ENCODE measurements at places on chromosomes 1 and 21.

DNA sequence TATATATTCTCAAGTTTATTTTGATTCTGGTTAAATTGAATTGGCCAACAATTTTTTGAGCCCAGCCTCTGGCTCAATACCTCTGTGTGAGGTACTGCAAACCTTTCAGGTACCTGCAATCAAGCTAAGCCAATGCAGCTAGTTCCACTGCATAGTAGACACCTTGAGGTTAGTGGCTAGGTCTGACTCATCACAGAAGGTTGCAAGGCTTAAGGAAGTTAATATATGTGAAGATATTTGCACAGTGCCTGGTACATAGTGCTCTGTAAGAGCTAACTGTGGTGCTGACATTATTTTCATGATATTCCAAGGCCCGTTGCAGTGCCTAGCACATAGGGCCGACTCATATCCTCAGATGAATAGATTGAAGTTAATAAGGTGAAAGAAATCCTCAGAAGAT is 330.5 kb upstream of the KAZN start:
- no peak for DNase-seq

GRCh38 chr1:9443913-9444445 is 95.3 kb upstream of the SLC25A33 start:
- DNase-seq, result no peak

DNA sequence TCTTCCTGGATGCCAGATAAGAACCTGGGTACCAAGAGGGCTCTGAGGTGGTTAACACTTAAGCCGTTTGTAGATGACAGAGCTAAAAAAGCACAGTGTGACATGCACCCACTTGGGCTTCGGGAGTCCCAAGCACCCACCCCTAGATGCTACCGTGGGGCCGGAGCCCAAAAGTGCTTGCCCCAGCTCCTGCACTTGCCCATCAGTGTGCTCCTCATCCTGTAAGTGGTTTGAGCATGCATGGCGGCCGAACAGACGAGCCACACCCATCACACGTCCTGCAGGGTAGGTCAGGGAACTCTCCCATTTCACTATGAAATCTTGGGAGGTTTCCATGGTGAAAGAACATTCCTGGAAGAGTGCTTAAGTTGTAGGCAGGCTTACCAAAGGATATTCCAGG is 158.9 kb upstream of the TNR start:
- no peak for DNase-seq

DNA sequence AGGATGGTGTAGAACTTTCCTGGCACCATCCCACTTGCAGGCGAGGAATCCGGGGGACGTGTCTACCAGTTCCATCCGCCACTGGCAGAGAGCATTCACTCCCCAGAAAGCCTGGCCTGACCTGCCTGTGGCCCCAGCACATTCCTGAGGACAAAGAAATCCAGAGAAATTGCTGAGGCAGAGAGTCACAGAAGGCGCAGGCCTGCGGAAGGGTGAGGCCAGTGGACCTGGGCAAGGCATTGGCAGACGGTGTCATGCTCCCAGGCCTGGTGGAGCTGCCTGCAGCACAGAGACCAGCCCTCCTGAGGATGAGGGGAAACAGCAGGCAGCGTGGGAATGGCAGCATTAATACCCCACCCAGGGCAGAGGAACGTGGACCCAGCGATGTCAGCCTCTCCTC is 81.2 kb upstream of the F3 start:
- no peak for DNase-seq

- no peak for DNase-seq
Observed at GRCh38 chr1:115329965-115330364, 8.1 kb downstream of the NGF start.

GRCh38 chr1:48746906-48747305 is 29.8 kb downstream of the BEND5 start:
- DNase-seq, result no peak
